Uterus (tissue), 4 donors: ENCODE measurements at places on chromosomes 16 and 17. TPM values are rescaled to one million over a fixed set of nuclear protein-coding genes. Genes with fewer than 3 reads are reported as not detected.

DNA sequence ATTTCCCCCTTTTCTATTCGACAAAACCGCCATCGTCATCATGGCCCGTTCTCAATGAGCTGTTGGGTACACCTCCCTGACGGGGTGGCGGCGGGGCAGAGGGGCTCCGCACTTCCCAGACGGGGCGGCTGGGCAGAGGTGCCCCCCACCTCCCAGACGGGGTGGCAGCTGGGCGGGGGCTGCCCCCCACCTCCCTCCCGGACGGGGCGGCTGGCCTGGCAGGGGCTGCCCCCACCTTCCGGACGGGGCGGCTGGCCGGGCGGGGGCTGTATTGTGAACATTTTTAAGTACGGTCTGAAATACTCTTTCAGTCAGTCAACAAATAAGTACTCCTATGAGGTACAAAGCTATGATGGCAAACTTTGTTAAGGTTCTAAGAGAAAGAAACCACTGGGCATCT is 222.8 kb downstream of the CNTNAP4 start:
- no peak overlapping the region for H3K4me3 ChIP-seq
- H3K36me3 ChIP-seq, result no peaks in the 10 kb centered on the region
- no peaks in the 10 kb centered on the region for H3K27me3 ChIP-seq
- H3K4me1 ChIP-seq, result no peaks in the 10 kb centered on the region
- H3K27ac ChIP-seq, result no peak overlapping the region

Gene CTRB2
- total RNA-seq, result not detected

DNA sequence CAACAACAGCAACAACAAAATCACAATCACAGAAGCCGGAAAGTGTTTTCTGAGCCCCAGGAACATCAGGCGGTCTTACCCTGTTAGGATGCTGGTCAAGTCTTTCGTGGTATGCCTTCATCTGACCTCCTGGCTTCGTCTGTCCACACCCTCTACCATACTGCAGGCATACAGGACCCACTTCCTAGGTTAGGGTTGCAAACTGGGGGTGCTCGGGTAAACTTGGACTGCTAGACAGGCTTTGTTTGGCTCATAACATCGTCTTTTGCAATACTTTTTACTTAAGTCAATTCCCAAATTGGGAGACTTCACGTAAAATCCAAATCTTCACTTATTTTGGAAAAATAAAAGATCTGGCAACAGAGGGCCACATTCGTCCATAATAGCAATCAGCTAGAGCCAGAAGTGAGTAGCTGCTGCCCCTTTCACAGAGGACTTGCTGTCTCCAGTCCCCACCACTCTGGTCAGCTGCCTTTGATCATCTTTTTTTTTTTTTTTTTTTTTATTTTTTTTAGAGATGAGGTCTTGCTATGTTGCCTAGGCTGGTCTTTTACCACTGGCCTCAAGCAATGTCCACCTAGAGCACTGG is 30.0 kb downstream of the CHD9 start:
- peak overlapping the region; percentile 78 for H3K27ac ChIP-seq
- H3K36me3 ChIP-seq, result no peaks in the 10 kb centered on the region
- H3K4me3 ChIP-seq, result no peak overlapping the region

Gene TEX14
- total RNA-seq, result 0.55 TPM

- no peaks in the 10 kb centered on the region for H3K36me3 ChIP-seq
- no peak for DNase-seq
- H3K27ac ChIP-seq, result no peak overlapping the region
- H3K4me3 ChIP-seq, result no peak overlapping the region
- H3K4me1 ChIP-seq, result no peaks in the 10 kb centered on the region
These were observed 27.1 kb upstream of the JPH3 start for GRCh38 chr16:87575027-87575804.

DNA sequence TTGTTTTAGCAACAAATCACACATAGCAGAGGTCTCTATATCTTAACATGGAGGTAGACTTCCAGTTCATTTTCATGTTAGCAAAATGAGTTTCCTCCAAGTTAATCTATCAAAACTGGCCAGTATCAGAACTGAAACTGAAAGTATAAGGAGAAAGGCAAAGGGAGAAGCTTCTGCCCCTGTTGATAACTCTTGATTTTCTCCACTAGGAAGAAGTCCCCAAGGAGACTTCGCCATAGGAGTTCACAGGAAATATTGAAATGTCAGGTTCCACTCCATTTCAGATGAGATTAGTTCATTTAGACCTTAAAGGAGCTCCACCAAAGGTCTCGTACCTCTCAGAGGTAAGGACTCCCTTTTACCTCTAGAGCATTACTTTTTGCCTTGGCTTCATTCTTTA is 1.2 kb upstream of the OGFOD3 start:
- no peak overlapping the region for H3K4me3 ChIP-seq
- H3K4me1 ChIP-seq, result peaks cover 3% of the 10 kb centered on the region
- no peak for DNase-seq
- H3K27me3 ChIP-seq, result no peaks in the 10 kb centered on the region
- no peaks in the 10 kb centered on the region for H3K36me3 ChIP-seq

GRCh38 chr17:37505333-37505732 is 15.6 kb downstream of the DUSP14 start:
- DNase-seq, result no peak

GRCh38 chr17:62824290-62825131 is 16.4 kb upstream of the MARCHF10 start:
- no peaks in the 10 kb centered on the region for H3K36me3 ChIP-seq
- H3K27ac ChIP-seq, result no peak overlapping the region
- no peaks in the 10 kb centered on the region for H3K4me1 ChIP-seq
- H3K27me3 ChIP-seq, result no peaks in the 10 kb centered on the region

GRCh38 chr17:72872396-72872795 is 220.1 kb downstream of the SLC39A11 start:
- no peaks in the 10 kb centered on the region for H3K27me3 ChIP-seq
- no peak for DNase-seq
- no peaks in the 10 kb centered on the region for H3K36me3 ChIP-seq
- no peak overlapping the region for H3K4me3 ChIP-seq

DNA sequence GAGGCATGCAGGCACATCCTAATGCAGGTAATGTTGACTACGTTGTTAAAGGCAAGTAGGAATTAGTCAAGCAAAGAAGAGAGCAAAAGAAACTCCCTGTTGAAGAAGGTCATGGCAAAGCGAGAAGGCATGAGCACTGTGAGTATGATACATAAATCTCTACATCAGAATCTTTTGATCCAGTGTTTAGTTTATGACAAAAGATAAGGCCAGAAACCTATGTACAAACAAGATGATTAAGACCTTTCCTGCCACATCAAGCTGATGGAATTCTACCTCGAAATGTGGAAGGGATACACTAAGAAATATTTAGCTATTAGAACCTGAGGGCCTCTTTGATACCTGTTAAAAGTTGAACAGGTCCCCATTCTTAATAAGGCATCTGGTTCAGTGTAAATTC is 20.2 kb downstream of the SYCE1L start:
- no peaks in the 10 kb centered on the region for H3K27me3 ChIP-seq
- H3K36me3 ChIP-seq, result no peaks in the 10 kb centered on the region
- no peak for DNase-seq
- no peak overlapping the region for H3K4me3 ChIP-seq

Gene ZFHX3
- 13.1 TPM for total RNA-seq

GRCh38 chr16:55179411-55179810 is 144.6 kb upstream of the IRX6 start:
- H3K4me3 ChIP-seq, result no peak overlapping the region
- no peak overlapping the region for H3K27ac ChIP-seq
- DNase-seq, result no peak
- no peaks in the 10 kb centered on the region for H3K4me1 ChIP-seq

Gene OR4D1
- not detected for total RNA-seq

- H3K4me1 ChIP-seq, result no peaks in the 10 kb centered on the region
- H3K27ac ChIP-seq, result no peak overlapping the region
- no peak overlapping the region for H3K4me3 ChIP-seq
- H3K27me3 ChIP-seq, result no peaks in the 10 kb centered on the region
- no peaks in the 10 kb centered on the region for H3K36me3 ChIP-seq
- no peak for DNase-seq
These were observed 27.1 kb downstream of the SLC13A5 start for GRCh38 chr17:6686026-6686425.

Gene CX3CL1
- 3.5 TPM for total RNA-seq

DNA sequence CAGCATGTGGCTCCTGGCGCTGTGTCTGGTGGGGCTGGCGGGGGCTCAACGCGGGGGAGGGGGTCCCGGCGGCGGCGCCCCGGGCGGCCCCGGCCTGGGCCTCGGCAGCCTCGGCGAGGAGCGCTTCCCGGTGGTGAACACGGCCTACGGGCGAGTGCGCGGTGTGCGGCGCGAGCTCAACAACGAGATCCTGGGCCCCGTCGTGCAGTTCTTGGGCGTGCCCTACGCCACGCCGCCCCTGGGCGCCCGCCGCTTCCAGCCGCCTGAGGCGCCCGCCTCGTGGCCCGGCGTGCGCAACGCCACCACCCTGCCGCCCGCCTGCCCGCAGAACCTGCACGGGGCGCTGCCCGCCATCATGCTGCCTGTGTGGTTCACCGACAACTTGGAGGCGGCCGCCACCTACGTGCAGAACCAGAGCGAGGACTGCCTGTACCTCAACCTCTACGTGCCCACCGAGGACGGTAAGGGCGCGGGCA is 645 bp downstream of the NLGN2 start:
- H3K36me3 ChIP-seq, result no peaks in the 10 kb centered on the region
- DNase-seq, result no peak
- no peak overlapping the region for H3K4me3 ChIP-seq
- H3K27me3 ChIP-seq, result no peaks in the 10 kb centered on the region
- H3K4me1 ChIP-seq, result no peaks in the 10 kb centered on the region

Gene ABCA8
- total RNA-seq, result 30.0 TPM

GRCh38 chr16:85420501-85421337 is 192.4 kb upstream of the GSE1 start:
- H3K36me3 ChIP-seq, result no peaks in the 10 kb centered on the region
- no peaks in the 10 kb centered on the region for H3K27me3 ChIP-seq
- no peak overlapping the region for H3K27ac ChIP-seq
- no peaks in the 10 kb centered on the region for H3K4me1 ChIP-seq
- H3K4me3 ChIP-seq, result no peak overlapping the region

DNA sequence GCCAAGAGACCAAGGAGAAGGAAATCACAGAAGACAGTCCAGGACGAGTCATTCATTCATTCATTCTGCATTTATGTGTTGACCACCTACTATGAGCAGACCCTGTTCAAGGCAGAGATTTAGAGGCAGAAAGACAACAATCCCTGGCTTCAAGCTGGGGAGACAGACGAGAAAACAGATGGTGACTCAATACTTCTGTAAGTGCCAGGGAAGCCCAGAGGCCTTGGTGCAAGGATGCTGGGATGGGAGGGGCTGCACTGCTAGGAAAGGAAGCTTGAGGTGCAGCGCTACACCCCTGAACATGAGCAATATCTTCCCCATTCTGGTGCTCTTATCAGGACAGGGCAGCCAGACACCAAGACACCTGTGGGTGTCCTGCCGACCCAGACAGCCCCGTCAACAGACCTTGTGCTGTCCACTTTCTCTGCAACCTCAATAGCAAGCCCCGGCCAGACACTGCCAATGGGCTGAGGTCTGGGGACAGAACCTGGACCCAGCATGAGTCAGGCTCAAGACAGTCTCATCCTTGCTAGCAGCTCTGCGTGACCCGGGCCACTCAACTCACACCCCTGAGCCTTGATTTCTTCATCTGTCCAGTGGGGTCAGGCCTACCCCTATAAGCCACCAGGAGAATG is 163.5 kb downstream of the COPRS start:
- H3K36me3 ChIP-seq, result no peaks in the 10 kb centered on the region
- DNase-seq, result no peak
- H3K27ac ChIP-seq, result peak overlapping the region; percentile 46
- peaks cover 23% of the 10 kb centered on the region for H3K4me1 ChIP-seq

DNA sequence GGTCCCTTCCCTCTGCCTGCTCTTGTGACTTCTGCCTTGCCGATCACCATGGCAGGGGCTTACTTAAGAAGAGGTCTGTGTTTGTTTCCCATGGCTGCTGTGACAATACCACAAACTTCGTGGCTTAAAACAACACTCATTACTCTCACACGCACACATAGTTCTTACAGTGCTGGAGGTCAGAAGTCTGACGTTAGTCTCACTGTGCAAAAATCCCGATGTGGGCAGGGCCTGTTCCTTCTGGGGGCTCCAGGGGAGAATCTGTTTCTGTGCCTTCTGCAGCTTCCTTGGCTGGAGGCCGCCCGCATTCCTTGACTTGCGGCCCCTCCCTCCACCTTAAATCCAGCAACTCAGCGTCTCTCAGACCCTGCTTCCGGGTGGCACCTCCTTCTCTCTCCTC is 249.2 kb upstream of the GSE1 start:
- H3K36me3 ChIP-seq, result no peaks in the 10 kb centered on the region
- no peak overlapping the region for H3K4me3 ChIP-seq
- no peaks in the 10 kb centered on the region for H3K27me3 ChIP-seq
- DNase-seq, result no peak

GRCh38 chr16:75660726-75661302 is 13.2 kb downstream of the TERF2IP start:
- no peaks in the 10 kb centered on the region for H3K36me3 ChIP-seq
- H3K4me3 ChIP-seq, result no peak overlapping the region
- no peaks in the 10 kb centered on the region for H3K27me3 ChIP-seq
- H3K4me1 ChIP-seq, result no peaks in the 10 kb centered on the region
- no peak for DNase-seq

GRCh38 chr16:46894036-46894672 is 10.0 kb downstream of the GPT2 start:
- no peaks in the 10 kb centered on the region for H3K36me3 ChIP-seq
- no peaks in the 10 kb centered on the region for H3K27me3 ChIP-seq
- no peak overlapping the region for H3K4me3 ChIP-seq
- no peaks in the 10 kb centered on the region for H3K4me1 ChIP-seq

Gene GRIN2A
- under 0.01 TPM for total RNA-seq

Gene MYL4
- 3.2 TPM for total RNA-seq

GRCh38 chr16:79101491-79101890 is 499.0 kb downstream of the MAF start:
- H3K4me1 ChIP-seq, result no peaks in the 10 kb centered on the region
- no peak for DNase-seq
- H3K4me3 ChIP-seq, result no peak overlapping the region
- no peak overlapping the region for H3K27ac ChIP-seq

GRCh38 chr17:50052822-50053653 is 2.9 kb upstream of the ITGA3 start:
- H3K27me3 ChIP-seq, result no peaks in the 10 kb centered on the region
- H3K27ac ChIP-seq, result peak overlapping the region; percentile 91
- peaks cover 4% of the 10 kb centered on the region for H3K4me1 ChIP-seq
- no peaks in the 10 kb centered on the region for H3K36me3 ChIP-seq

Gene CRAMP1
- total RNA-seq, result 25.5 TPM

GRCh38 chr17:30413109-30413508 is 34.4 kb downstream of the CPD start:
- H3K27ac ChIP-seq, result no peak overlapping the region
- no peaks in the 10 kb centered on the region for H3K4me1 ChIP-seq
- H3K4me3 ChIP-seq, result no peak overlapping the region
- no peaks in the 10 kb centered on the region for H3K36me3 ChIP-seq
- no peak for DNase-seq

Gene FAM83G
- 1.0 TPM for total RNA-seq

GRCh38 chr16:35409503-35409902 is 1950.1 kb downstream of the TP53TG3F start:
- H3K4me1 ChIP-seq, result no peaks in the 10 kb centered on the region
- DNase-seq, result no peak
- no peaks in the 10 kb centered on the region for H3K36me3 ChIP-seq
- no peak overlapping the region for H3K27ac ChIP-seq
- H3K4me3 ChIP-seq, result no peak overlapping the region
- no peaks in the 10 kb centered on the region for H3K27me3 ChIP-seq
